ENCODE measurements at places on chromosomes 5 and 9.

- DNase-seq, result no peak
These were observed 189.1 kb downstream of the ROR2 start for GRCh38 chr9:91760906-91761305.

- DNase-seq, result no peak
These were observed 368.3 kb downstream of the ENC1 start for GRCh38 chr5:74272024-74272775.

DNA sequence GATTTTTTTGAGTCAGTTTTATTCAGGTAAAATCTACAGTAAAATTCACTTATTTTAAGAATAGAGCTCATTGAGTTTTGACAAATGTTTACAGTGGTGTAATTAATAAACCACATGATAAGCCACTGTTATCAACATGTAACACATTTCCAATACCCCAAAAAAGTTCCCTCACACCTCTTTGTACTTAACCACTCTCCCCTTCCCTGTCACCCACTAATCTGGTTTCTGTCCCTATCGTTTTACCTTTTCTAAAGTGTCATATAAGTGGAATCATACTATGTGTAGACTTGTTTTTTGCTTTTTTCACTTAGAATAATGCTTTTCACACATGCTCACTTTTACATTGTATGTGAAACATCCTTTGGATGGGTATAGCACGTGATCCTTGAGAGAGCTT lies 127.2 kb downstream of the KDM4C start:
- no peak for DNase-seq

DNA sequence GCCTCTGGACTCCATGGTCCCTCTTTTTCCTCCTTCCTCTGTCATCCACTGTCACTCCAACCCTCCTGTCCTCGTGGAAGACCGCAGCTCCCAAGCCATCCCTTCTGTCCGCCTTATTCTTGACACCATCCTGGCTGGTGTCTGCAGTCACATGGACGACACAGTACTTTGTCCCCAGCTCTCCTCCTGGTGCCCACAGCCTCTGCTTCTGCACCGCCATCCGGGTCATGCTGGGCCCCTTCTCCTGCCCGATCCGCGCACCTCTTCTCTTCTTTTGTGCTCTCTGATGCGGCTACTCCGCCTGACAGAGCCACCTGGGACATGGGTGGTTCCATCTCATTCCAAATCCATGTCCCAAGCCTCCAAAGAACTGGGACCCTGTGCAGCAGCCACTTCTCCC lies 22.5 kb downstream of the ROPN1L start:
- DNase-seq, result no peak

GRCh38 chr5:156241266-156241665 lies 85.7 kb upstream of the SGCD start:
- DNase-seq, result no peak

DNA sequence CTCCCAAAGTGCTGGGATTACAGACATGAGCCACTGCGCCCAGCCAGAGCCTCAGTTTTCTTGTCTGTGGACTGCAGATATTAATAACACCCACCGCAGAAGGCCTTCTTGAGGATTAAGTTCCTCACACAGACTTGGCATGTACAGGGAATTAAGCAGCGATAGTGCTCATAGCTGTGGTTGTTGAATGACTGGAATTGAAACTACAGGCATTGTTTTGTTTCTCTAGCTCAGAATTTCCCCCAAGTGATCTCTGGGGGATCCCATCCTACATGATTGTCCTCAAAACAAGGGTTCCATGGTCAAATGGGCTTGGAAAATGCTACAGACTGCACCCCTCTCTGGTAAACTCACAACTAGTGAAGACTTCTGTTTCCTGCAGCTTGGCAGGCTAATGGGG lies 44.2 kb upstream of the TDRD7 start:
- no peak for DNase-seq

DNA sequence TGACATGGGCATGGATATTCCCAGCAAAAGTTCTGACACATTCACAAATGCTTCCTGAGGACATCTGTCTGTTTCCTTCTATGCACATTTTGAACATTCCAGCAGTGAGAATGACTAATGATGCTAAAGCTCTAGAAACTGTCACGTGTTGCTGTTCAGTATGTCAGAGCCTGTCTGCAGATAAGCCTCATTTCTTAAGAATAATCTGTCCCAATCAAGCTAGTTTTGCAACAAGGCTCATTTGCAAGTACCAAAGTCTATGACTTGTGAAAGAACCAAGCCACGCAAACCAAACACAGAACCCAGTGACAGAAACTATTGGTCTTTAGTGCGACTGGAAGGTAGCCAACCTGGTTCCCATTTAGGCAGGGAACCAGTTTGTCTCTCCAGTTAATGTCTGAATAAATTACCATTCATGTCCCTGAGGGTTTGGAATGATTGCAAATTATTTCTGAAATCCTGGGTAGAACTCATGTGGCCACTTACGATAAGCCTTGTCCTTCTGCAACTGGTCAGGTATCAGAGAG lies 178.5 kb downstream of the C9orf152 start:
- no peak for DNase-seq

DNA sequence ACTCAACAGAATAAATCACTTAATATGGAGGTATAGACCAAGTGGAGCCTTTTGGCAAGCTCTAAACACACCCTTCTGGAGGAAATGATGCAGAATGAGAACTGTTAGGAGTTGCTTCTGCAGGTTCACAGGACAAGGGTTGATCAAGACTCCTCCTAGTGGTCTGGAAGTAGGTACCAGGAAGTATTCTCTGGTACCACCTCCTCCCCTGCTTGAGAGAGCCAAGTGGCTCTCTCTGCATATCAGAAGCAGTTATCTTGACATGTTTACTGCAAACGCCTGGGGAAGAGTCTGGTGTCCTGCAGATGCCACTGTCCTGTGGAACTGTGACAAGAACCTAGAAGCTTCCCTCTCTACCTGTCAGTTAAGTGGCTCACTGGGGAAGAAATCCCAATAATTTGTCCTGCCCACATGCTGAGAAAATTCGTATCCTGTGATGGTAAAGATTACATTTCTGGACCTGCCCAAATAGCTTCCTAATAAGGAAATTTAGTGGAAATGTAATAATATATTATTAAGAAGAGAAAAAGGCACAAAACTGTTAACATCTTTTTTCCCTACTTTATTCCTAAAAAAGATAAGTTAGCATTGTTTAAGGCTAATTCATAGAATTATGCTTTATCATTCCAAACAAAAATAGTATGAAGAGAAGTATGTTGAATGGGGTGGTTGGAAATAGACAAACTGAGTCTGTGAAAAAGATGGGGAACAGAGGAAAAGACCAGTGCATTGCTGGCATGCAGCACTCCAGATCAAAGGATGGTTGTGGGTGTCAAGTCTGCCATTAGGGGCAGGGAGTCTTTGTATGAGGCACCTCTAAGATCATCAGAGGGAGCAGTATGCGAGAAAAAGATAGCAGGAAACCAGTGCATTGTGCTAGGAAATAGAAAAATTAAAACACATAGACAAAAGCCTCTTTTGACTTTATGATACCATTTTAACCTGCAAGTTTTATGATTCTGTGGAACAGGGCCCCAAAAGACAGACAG lies 118.8 kb downstream of the CDC42SE2 start:
- DNase-seq, result peak; percentile 37

DNA sequence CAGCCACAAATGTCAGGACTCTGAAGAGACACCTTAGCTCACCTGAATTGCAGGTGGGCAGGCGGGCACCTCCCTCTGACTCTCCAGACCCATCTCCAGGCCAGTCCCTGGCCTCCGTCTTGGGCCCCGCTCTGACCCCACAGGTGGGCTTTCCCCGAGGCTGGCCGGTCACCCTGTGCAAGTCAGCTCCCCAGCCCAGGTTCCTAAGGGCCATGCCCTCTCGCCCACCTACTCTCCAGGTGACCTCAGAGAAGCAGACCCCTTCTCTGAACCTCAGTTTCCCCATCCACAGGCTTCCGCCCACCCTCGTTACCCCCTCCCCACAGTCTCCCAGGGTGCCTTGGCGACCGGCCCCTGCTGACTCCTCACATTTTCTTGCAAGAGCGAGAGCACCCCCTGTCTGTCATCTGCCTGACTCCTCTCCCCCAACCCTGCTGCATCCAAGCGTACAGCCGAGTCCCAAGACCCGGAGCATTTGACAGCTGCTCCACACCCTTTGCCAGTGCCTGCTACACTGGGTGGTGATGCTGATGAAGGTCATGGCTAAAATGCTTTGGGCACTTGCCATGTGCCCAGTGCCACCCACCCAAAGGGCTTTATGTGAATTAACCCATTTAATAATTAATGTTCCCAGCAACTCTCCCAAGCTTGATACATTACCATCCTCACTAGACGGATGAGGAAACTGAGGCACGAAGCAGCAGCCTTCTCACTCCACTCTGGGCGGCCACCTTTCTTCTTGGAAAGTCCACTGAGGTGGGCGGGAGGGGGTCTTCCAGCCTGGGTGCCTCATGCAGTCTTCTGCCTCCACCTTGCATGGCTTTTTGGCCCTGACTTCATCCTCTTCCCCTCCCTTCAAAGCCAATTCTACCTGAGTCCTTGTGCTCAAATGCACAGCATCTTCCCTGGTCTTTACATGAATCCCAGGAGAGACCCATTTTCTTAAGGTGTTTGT lies 51.1 kb upstream of the ORM1 start:
- no peak for DNase-seq

GRCh38 chr5:137075163-137075970 lies 423.8 kb downstream of the SPOCK1 start:
- DNase-seq, result no peak

- no peak for DNase-seq
These were observed 18.8 kb downstream of the SMIM32 start for GRCh38 chr5:136174021-136174659.

- DNase-seq, result no peak
These were observed 224.1 kb upstream of the ISL1 start for GRCh38 chr5:51159164-51159563.

DNA sequence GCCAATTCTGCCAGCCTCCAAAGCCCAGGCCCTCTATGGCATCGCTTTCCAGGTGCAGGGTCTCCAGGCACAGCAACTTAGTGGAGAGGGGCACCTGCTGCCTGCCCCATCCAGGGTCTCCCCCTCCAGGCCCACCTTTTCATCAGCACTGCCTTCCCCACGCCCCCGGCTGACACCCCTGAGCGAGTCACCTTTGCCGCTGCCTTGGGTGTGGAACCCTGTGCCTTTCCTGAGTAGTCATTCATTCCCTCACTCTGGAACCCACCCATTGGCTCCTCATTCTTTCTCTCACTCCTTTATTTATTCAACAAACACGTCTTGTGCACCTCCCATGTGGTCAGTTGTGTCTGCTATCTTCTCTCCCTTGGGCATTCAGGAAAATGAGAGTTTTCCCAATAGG lies 14.5 kb upstream of the RPL26L1 start:
- no peak for DNase-seq

GRCh38 chr5:174825587-174825986 lies 101.2 kb downstream of the MSX2 start:
- DNase-seq, result no peak

DNA sequence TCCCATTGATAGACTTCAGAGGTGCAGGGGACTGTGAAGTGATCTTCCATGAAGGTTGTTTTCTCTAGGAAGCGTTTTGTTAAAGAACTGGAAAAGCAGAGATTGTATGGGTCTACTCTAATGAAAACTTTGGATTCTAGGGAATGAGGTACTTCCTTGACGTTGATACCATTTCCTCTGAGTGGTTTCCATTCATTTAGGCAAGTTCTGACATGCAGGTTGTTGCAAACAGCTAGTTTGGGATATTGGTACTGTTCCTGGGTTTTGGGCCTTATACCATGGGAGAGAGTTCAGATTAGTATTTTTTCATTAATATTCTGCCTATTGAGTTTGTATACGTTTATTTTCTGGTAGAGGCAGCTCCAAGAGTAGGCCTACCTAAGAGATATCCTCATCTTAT lies 25.7 kb downstream of the SMARCA2 start:
- no peak for DNase-seq

- DNase-seq, result no peak
These were observed 26.9 kb downstream of the NEURL1B start for GRCh38 chr5:172667786-172668593.

DNA sequence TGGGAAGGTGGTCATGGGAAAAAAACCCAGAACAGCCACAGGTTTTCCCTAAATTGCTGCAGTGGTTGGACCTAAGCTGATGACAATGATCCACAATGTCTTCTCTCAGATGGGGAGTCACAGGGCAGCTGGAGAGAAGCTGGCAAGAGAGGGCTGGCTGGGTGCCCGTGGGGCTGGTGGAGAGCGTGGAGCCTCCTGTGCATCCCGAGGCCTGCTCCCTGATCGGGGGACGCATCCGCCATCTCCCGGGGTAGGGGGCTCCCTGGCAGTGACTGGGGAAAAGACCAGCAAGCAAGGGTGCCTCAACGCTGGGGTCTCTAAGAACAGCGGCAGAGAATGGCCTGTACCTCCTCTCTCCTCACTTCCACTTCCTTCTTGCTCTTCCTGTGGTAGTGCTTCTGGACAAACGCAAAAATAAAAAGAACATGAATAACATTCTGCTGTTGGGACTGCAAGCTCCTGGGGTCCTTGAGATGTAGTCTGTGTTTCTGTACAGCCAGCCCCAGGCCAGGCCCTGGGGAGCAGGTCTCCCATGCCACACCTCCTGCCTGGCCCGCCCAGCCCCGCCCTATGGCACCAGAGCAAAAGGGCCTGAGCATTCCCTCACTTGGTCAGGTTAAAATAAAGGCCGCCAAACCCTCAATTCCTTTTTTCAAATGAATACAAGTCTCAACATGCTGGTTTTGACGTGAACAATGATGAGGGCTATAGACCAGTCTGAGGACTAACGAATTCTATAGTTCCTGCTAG lies 7.0 kb upstream of the MRNIP start:
- no peak for DNase-seq

- DNase-seq, result no peak
These were observed 169.5 kb downstream of the ZNF608 start for GRCh38 chr5:124576848-124577409.

DNA sequence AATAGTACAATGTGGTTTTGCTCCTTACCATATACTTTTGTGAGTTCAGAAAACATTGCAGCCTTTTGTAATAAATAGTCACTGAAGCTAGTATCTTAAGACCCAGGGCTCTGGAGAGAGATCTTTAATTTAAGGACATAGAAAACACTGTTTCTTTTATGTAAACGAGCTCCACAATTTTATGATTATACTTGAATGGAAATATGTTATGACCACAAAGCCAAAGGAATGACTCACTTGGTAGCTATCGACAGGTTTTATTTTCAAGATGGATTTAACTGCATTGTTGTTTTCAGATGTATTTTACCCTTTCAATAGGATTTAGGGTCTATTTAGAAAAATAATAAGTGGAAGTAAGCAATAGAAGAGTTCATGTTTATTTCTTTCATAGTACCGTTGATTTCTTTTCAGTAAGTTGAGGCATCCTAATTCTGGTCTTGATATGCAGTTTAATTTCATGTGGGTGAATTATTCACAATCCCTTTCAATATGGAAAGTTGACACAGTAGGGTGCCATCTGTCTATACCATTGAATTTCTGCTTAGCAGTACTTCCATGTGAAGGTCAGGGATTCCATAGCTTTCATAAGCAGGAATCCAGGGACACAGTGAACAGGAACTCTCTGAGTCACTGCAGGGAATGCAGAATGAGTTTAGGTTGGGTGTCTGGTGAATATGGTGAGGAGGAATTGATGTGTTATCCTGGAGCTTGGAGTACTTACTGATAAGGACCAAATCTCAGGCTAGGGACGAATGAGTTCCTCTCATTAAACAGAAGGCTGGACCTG lies 157.6 kb downstream of the CD180 start:
- no peak for DNase-seq

Measured in T-helper 22 cell (primary cell).